ENCODE measurements at places on chromosomes 5 and 9. TPM values are rescaled to one million over a fixed set of nuclear protein-coding genes. Genes with fewer than 3 reads are reported as not detected.

CAMK4 gene
- total RNA-seq = 0.55 TPM

BTNL8 gene
- 0.23 TPM for total RNA-seq

RFESD gene
- 0.36 TPM for total RNA-seq

GNAQ gene
- total RNA-seq = 0.86 TPM

IFNA7 gene
- not detected for total RNA-seq

N4BP3 gene
- total RNA-seq = 0.86 TPM

UBE2QL1 gene
- total RNA-seq = 8.8 TPM

CPEB4 gene
- 26.2 TPM for total RNA-seq

MACIR gene
- total RNA-seq = 22.2 TPM

PCDHB5 gene
- total RNA-seq = 0.12 TPM

RGS7BP gene
- total RNA-seq = 2.1 TPM

IGIP gene
- 1.3 TPM for total RNA-seq

SNCB gene
- total RNA-seq = 2.1 TPM

PCDHB16 gene
- total RNA-seq = 0.46 TPM

PRKAA1 gene
- 84.5 TPM for total RNA-seq

F2R gene
- total RNA-seq = 16.9 TPM

ARL10 gene
- total RNA-seq = 0.15 TPM
